CD4-positive, alpha-beta memory T cell (primary cell): ENCODE measurements at places on chromosomes 2 and 18.

DNA sequence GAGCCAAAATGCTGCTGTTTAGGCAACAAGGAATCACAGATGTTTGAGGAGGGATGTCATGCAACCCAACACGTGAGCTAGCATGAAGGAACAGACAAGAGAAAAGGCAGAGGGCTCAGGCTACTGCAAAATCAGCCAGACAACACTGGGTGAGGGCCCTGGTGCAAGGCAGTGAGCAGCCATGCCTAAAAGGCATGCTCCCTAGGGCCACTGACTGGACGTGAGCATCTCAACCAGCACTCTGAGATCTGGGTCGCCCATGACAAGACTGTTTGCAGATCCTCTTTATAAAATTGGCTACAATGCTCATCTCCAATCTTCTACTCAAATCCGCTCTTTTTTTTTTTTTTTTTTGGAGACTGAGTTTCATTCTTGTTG, 49.1 kb downstream of the KIAA2012 start:
- no peak for DNase-seq

DNA sequence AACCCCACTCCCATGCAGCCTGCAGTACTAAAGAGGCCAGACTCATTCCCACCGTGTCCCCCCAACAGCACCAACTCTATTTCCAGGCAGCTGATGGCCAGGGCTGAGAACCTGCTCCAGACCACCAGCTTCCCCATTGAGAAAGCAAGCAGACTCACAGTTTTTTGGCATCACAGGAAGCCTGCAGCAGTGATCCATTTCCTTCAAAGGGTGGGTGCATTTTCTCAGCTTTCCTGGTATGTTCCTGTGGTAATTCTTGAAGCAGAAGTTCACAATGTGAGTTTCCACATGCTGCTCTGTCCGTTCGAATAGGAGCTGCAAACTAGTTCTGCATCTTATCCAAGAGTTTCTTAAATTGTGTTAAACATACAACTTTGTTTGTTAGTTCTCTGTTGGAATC, 1249.6 kb upstream of the FAM98A start:
- DNase-seq = no peak

GRCh38 chr2:218010140-218010983, 7.6 kb upstream of the TNS1 start:
- DNase-seq = peak; percentile 25

- DNase-seq = no peak
These were observed 807 bp downstream of the GAREM1 start for GRCh38 chr18:32469691-32470459.

DNA sequence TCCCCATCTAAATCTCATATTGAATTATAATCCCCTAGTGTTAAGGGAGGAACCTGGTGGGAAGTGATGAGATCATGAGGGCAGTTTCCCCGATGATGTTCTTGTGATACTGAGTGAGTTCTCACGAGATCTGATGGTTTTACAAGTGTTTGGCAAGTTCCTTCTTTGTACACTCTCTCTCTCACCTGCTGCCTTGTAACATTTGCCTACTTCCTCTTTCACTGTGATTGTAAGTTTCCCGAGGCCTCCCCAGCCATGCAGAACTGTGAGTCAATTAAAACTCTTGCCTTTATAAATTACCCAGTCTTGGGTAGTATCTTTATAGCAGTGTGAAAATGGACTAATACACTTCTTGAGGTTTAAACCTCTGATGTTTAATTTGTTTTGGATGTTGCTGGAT, 177.5 kb downstream of the CD8B2 start:
- no peak for DNase-seq

- DNase-seq = no peak
These were observed 439.2 kb upstream of the ACVR2A start for GRCh38 chr2:147405651-147406050.

- DNase-seq = peak; percentile 50
These were observed 318.7 kb upstream of the NCKAP5 start for GRCh38 chr2:133886735-133887675.

- peak; percentile 30 for DNase-seq
These were observed at the start of gene MOCOS for GRCh38 chr18:36187193-36187825. Gene MOCOS (plus strand): TSS chr18:36187497. CDS start chr18:36187540, 43 bp downstream.

DNA sequence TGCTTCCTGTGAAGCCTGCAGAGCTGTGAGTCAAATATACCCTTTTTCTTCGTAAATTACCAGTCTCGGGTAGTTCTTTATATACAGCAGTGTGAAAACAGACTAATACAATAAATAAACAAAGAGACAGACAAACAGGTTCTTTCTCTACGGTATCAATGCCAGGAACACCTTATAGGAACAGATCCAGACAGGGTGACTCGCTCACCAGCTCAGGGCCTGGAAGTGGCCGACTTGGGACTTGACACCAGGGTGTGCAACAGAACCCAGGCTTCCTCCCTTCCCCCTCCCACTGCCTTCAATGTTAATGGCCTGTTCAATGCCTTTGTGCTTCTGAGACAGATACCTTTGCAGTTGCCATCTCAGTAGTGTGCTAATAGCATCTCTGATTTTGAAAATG, 309.5 kb downstream of the ALK start:
- DNase-seq = no peak

DNA sequence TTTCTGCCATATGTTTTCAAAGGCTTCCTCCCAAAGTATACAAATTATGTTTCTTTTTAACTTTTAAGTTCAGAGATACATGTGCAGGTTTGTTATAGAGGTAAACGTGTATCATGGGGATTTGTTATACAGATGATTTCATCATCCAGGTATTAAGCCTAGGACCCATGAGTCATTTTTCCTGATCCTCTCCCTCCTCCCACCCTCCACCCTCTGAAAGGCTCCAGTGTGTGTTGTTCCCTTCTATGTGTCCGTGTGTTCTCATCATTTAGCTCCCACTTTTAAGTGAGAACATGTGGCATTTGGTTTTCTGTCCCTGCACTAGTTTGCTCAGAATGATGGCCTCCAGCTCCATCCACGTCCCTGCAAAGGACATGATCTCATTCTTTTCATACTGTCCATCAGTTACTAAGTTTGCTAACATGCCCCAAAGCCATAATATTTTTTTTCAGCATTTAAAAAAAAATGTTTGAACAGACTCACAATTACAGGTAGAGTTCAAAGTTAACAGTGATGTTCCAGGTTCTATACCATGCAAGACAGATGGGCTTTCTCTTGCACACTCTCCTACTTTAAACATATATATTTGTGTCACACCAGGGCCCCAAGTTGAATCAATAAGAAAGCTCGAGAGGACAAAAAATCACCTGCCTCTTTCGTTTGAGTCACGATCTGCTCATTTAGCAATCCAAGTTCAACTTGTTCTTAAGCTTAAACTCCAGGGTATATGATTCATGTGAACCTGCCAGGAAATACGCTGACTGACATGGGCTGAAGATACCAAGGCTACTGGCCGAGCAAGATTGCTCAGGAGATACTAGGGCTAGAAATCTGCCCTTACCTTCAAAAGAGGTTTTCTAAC, 77.6 kb downstream of the AP1S3 start:
- no peak for DNase-seq

DNA sequence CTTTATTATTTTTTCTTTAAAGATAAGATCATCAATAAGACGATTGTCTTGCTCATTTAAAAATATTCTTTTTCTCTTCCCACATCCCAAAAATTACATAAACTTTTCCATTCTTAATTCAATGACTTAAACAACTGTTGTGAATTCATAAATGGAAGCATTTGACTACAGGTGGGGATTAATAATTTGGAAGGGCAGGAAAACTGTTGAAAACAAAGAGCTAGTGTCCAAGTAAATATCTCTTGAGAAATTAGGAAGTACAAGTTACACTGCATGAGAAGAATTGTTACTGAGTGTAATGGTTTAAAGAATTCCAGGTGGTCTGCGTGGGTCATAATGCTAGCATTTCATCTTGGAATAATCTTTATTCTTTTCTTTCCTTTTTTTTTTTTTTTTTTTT, 634.8 kb upstream of the ZEB2 start:
- no peak for DNase-seq

GRCh38 chr2:142041105-142041504, 89.7 kb downstream of the LRP1B start:
- DNase-seq = no peak

GRCh38 chr2:101362777-101363176, 24.5 kb downstream of the CREG2 start:
- no peak for DNase-seq

DNA sequence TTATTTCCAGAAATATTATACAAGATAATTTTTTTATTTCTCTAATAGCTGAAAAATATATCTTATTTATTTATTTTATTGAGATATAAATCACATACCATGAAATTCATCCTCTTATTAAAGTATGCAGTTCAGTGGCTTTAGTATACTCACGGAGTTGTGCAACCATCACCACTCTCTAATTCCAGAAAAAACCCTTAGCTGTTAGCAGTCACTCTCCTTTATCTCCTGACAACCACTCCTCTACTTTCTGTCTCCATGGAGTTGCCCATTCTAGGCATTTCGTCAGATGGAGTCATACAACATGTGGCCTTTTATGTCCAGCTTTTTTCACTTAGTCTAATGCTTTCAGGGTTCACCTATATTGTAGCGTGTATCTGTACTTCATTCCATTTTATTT, 66.5 kb downstream of the TCF7L1 start:
- no peak for DNase-seq

- no peak for DNase-seq
These were observed 104.3 kb upstream of the ST6GAL2 start for GRCh38 chr2:106990297-106990696.

DNA sequence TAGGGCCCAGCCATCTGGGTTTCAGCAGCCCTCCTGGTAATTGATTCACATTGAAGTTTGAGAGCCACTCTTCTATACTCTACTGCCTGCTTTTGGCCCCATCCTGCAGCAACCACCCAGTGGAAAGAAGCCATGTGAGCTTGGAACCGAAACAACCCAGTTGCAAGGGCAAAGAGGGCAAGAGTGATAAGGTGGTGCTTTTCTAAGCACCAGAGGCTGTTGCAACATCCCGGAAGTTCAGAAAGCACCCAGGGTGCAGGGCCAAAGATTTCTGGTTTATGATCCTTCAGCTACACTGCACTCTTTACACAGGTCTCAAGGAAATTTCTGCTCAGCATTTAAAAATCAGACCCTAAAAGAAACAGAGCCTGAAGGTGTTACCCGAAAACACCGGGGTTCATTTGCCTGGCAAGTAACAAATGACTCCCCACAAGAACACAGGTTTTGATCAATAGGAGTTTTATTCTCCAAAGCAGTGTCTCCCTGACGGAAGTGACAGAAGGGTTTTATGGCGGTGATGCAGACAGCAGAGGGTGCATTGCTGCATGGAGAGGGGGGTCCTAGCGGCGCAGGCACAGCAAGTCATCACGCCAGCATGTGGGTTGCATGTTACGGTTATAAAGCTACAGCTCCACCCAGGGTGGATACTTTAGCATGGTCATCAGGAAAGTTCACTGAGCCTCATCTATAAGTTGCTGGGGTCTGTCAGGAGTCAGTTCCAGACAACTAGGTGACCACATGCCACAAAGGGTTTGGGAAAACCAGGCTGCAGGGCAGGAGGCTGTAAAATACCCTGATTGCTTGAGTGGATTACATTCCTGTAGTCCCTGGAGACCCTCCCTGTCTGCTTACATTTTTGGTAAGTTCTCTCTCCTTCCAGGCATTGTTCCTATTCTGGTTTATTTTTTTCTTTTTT, 28.8 kb upstream of the TMEM37 start:
- no peak for DNase-seq

DNA sequence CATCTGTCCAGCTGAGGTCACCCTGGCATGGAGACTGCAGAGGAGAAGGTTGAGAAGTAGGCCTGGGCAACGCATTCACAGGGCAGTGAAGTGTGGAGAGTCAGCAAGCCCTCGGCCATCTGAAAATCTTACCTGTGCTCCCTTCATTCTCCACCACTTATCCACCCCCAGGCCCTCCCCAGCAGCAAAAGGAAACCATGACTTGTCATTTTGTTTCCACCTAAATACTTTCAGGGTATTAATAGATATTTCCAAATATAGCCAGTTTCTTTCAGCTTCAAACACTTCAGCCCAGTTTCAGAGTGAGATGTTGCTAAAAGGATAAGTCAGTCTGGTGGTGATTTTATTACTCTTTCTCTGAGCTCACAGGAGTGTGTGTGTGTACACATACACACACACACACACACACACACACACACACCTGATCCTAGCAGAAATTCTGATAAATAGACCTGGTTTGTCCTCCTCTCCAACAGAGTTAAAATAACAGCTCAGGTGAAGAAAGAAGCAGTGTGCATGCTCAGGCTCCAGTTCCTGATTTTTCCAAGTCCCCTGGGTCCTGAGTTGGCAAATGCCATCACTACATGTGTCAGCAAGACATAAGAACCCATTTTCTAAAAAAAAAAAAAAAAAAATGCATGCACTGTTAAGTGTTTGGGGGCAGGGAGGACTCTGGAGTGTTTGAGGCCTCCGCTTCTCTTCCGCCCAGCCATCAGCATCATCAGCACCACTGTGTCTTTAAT, 82.8 kb downstream of the LOXHD1 start:
- DNase-seq = no peak

DNA sequence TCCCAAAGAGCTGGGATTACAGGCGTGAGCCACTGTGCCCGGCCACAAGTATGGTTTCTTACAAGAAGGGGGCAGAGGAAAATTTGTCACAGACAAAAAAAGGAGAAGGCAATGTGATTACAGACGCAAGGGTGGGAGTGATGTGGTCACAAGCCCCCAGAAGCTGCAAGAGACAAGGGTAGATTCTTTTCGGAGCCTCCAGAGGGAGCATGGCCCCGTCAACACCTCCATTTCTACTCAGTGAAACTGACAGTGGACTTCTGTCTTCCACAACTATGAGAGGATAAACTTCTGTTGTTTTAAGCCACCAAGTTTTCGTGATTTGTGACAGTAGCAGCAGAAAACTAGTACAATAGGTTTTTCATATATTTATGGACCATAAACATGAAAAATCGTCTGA, 2.1 kb upstream of the TCF7L1 start:
- DNase-seq = no peak

DNA sequence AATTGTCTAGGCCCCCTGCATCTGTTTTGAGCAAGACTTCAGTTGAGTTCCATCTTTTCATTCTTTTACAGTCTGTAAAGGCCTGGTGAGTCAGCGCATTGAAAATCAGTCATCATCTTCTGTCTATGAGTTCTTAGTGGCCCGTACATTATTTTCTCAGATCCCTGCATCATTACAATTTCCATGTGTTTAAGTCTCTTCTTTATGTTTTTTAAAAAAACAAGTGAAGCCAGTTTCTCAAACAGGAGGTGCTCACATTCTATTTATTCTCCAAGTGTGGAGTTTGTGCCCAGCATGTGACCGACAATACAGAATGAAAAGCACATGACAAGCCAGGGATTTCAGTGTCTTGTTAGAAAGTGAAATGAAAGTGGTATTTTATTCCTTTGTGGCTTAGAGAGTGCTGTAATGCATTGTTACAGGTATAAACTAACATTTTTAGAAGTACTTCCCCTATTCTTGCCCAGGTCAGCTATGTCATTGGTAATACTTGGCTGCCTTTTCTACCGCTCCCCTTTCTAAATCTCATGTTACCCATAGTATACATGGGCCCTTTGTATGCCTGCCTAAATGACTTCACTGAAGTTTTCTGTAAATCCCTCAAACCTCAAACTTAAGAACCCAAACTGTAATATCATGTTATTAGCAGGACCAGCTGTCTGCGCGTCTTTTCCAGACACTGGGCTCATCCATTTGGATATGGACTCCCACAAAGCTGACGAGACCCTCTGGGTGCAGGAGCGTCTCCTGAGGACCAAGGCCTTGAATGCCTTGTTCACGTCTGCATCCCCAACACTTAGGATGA, 67.6 kb downstream of the FEZ2 start:
- DNase-seq = no peak

GRCh38 chr2:62109554-62109953, 86.4 kb upstream of the B3GNT2 start:
- DNase-seq = no peak

GRCh38 chr2:127623388-127624319, 22.3 kb upstream of the GPR17 start:
- DNase-seq = no peak
